G401 (cell line): ENCODE measurements at places on chromosomes 16 and 17. TPM values are rescaled to one million over a fixed set of nuclear protein-coding genes. Genes with fewer than 3 reads are reported as not detected.

GRCh38 chr17:339193-340061 lies 13.2 kb downstream of the RPH3AL start:
- no peak for DNase-seq

DNA sequence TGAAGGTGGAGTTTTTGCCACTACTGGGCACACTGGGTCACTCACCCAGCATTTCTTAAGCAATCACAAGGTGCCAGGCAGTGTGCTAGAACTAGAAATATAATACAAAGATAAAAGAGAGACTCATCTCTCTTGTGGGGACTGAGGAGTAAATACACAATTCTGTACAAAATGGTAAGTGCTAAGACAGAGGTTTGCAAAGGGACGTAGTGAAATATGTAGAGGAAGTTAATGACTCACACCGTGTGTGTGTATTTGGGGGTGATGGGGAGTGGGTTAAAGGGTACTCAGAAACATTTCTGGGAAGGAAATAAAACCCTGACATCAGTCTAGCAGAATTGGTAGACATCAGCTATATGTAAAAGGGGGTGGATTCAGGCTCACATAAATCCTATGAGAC lies 389.3 kb downstream of the CA10 start:
- DNase-seq: no peak

GRCh38 chr16:24539850-24540601 lies 660 bp downstream of the RBBP6 start:
- DNase-seq: no peak

- no peak for DNase-seq
These were observed 419.4 kb downstream of the PMP22 start for GRCh38 chr17:14845591-14846281.

The NAA38 gene
- total RNA-seq: 97.3 and 101 TPM in 2 replicates

The WFDC1 gene
- total RNA-seq: not detected in 2 replicates
